ENCODE measurements at places on chromosomes 4 and X.

GRCh38 chr4:76624241-76624681 lies 189.2 kb downstream of the SHROOM3 start:
- peak; percentile 47 for DNase-seq

DNA sequence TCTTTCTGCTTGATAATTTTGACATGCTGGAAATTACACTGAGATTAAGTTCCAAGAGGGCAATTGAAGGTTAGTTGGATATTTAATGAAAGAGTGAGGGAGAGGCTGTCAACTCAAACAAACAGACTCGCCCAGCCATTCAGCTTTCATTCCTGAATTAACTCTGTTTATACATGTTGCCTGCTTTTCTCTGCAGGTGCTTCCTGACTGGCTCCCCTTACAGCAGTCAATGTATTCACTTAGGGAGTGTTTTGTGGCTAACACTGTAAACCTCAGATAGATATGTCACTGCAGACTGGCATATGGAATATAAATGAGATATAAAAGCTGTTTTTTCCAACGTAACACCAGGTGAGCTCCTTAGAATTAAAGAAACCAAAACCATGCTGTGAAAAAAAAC lies 28.7 kb downstream of the TMPRSS11A start:
- DNase-seq = no peak

DNA sequence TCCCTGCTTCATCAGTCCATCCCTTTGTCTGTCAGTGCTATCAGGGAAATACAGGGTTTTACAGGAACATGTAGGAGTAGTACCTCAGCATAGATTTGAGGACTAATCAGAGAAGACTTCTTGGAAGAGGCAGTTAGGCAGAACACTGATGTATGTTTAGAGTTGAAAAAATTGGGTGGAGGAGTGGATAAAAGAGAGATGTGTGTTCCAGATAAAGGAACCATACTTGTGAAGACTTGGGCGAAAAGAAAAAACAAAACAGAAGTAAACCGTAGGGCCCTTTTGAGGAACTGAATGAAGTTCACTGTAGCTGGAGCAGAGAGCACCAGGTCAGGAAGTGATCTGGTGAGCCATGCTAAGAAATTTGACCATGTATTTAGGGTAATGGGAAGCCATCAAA lies 32.3 kb downstream of the AFF1 start:
- DNase-seq = no peak

DNA sequence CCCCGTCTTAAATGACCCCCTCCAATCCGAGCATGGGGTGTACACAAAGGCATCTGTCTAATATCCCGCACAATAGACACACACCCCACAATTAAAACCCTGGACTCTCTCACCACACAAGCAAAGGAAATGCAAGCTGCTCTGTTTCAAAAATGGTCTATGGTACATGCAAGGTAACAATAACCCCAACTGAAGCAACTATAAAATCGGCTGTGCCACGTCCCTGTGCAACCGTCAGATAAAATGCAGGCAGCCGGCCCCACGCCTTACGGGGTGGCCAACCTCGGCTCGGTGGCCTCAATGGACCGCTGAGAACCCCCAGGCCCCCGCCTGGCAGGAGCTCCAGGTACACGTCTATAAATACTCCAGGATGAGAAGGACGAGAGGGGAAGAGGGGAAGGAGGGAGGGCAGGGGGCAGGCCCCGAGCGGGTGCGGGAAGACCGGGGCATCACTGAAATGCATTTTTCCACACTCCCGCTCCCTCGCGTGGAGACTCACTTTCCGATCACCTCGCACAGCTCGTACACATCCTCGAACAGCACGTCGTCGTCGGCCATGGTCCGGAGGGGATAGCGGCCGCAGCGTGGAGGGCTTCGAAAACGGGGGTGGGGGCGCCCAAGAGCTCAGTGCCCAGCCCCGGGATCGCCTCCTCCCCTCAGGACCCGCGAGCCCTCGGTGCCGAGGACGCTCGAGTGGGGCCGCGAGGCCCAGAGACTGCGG lies 763 bp downstream of the CASK start:
- no peak for DNase-seq

DNA sequence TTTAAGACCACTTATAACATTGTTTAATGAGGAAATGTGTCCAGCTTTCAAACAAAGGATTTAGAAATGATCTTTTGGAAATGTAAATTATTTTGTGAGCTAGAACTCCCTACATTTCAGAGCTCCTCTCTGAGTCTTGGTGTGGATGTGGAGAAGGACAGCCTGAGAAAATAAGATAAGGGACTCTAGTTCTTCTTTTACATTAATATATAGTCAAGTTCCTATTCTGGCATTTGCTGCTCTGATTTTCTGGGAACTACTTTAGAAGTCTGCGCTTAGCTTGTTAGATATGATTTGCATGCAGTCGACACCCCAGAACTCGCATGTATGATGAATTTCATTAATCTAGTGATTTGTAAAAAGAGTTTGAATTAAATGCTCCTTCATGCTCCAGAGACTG lies 45.5 kb downstream of the TSPAN7 start:
- no peak for DNase-seq

DNA sequence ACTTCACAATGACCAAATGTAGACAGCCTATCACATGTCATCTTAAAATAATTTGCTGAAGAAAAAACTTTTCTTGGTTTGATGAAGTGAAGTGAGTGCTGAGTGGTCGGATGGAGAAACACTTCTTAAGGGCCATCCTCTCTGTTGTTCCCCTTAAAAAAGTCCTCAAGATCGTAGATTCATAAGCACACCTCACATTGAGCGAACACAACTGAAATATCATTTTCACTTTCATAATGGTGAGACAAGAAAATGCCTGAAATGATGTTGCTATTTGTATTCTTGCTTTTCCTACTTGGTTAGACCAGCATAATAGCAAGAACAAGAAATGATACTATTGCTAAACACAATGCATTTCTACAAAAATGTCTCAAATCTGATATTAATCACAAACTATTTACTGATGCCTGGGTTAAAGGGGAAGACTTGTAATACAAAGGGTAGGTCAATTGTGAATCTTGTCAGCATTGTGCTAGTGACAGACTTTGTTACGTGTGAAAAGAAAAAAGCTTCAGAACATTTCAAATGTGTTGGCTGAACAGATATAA lies 305.6 kb upstream of the NR3C2 start:
- no peak for DNase-seq

- no peak for DNase-seq
Observed at GRCh38 chr4:173509036-173510001, 20.7 kb downstream of the HAND2 start.

GRCh38 chr4:18034099-18034498 lies 12.5 kb upstream of the LCORL start:
- no peak for DNase-seq

GRCh38 chr4:187357045-187357643 lies 633.5 kb upstream of the FAT1 start:
- DNase-seq = no peak

- DNase-seq = no peak
Observed at GRCh38 chrX:31057291-31057690, 14.6 kb downstream of the FTHL17 start.

- DNase-seq = no peak
Observed at GRCh38 chrX:136328933-136329332, 28.2 kb downstream of the ADGRG4 start.

- no peak for DNase-seq
Observed at GRCh38 chr4:10112658-10113284, 3.8 kb downstream of the WDR1 start.
